T-cell (primary cell): ENCODE measurements at places on chromosomes 7 and 10. TPM values are rescaled to one million over a fixed set of nuclear protein-coding genes. Genes with fewer than 3 reads are reported as not detected.
A peak's percentile ranks its signal among the peaks of the same experiment; 100 is the strongest.

DNA sequence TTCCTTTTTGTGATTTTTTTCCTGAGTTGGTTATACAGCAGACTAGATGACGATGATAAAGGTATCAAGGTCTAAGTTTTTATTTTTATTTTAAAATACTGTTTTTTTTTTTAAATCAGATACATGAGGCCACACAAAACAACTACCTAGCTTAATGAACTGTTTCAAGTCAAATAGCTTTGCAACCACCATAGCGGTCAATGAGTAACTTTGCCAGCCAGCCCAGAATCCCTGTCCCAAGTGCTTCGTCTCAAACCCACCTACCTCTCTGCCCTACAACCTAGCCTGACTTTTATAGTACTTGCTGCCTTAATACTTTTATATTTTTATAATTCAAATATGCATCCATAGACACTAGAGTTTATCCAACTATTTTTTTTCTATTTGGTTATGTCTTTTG, 676.5 kb downstream of the NRG3 start:
- no peaks in the 10 kb centered on the region for H3K27me3 ChIP-seq
- no peaks in the 10 kb centered on the region for H3K36me3 ChIP-seq
- DNase-seq = no peak
- no peak overlapping the region for H3K27ac ChIP-seq
- H3K4me1 ChIP-seq = no peaks in the 10 kb centered on the region

GRCh38 chr7:3264693-3265339, 36.2 kb upstream of the SDK1 start:
- no peaks in the 10 kb centered on the region for H3K4me1 ChIP-seq
- no peak overlapping the region for H3K4me3 ChIP-seq
- no peaks in the 10 kb centered on the region for H3K36me3 ChIP-seq
- H3K27me3 ChIP-seq = peaks cover 21% of the 10 kb centered on the region

GTF2IRD1 gene
- 3.3 TPM for total RNA-seq

DNA sequence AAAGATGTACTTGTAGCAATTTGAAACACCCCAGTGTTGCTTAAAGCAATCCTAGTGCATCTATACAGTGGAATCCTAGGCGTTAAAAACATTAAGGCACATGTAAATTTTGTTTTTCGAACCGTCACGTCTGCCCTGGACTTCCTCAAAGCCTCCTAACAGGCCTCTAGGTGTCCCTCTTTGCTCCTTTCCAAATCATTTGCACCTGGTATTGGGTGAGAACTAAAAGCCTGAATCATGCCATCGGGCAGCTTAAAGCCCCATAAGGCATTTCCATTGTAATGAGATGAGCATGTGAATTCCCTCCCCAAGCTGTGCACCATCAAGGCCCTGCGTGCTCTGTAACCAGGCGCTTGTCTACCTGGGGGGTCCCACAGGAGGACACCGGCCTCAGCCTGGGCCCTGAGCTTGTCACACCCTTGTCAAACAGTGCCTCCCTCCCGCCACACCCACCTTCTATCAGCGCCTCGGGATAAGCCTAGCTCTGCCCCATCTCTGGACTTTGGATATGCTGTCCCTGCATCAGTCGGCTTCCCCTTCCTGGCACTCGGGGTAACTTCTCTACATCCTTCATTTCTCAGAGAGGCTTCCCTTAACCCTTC, 89.2 kb downstream of the WDR11 start:
- H3K27me3 ChIP-seq = no peaks in the 10 kb centered on the region
- H3K27ac ChIP-seq = no peak overlapping the region
- DNase-seq = no peak
- H3K4me1 ChIP-seq = peaks cover 10% of the 10 kb centered on the region
- H3K36me3 ChIP-seq = no peaks in the 10 kb centered on the region

DNA sequence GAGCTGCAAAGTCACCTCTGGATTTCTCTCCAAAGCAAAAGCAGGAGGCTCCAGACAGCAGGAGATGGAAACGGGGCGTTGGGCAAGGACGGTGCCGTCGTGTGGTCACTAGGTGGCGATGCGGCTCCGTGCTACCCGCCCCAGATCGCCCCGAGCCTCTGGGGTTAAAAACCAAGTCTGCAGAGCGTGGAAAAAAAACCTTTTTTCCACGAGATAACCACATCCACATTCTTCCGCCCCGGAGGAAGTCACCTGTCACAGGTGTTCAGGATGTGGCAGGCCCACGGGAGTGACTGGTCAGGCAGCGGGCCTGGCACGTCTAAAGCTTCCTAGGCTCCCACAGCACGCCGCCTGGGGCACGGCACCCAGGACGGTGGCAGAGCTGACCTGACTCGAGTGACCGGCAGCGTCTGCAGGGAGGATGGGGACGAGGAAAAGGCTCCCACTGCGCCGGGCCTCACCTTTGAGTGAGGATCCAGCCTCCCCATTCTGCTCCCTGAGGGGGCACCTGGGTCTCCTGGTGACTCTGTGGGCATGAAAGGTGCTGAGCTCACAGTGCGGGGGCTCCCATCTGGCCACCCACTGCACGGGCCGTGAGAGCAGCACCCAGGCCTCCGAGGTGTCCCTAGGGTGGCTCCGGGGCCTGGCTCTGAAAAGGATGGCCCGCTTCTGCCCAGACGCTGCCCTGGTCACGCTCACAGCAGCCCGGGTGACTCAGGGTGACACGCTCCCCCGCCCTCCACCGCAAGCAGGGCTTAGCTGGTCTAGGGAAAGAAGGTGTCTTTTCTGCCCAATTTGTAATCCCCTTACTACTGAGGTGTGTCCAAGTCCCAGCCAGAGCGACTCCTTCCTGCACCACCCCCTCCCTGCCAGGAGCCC, 71.3 kb upstream of the TNRC18 start:
- H3K4me1 ChIP-seq = peaks cover 37% of the 10 kb centered on the region
- peak overlapping the region; percentile 8 for H3K4me3 ChIP-seq
- H3K27ac ChIP-seq = no peak overlapping the region
- peak; percentile 63 for DNase-seq
- peaks cover 3% of the 10 kb centered on the region for H3K36me3 ChIP-seq
